ENCODE measurements at places on chromosomes 2 and 18.

GRCh38 chr2:175744000-175744399 is 258.1 kb downstream of the LNPK start:
- DNase-seq = no peak

DNA sequence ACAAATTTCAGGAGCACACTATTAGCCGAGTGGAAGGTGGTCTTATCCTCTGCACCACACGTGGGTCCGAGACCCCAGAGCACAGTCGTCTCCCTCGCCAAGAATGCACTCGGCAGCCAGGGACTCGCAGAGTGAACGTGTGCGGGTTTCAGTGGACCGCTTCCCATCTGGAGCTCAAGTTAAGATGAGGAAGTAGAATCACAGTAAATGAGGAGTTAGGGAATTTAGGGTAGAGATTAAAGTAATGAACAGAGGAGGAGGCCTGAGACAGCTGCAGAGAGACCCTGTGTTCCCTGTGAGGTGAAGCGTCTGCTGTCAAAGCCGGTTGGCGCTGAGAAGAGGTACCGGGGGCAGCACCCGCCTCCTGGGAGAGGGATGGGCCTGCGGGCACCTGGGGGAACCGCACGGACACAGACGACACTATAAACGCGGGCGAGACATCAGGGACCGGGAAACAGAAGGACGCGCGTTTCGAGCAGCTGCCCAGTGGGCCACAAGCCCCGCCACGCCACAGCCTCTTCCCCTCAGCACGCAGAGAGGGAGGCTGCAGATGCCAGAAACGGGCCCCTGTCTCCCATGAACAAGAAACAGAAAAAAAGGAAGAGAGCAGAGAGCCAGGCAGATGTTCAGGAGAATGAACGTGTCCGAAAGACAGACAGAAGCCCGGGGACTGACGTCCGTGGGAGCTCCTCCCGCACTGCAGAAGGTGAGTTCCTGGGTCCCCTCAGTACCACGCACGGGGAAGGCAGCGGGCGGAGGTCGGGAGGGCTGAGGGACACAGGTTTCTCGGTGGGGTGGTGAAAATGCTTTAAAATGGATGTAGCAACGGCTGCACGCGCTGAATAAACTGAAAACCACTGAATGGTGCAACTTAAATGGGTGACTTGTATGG is 5.4 kb upstream of the KCNG2 start:
- no peak for DNase-seq

- no peak for DNase-seq
Observed at GRCh38 chr2:103028181-103028580, 266.4 kb downstream of the TMEM182 start.

DNA sequence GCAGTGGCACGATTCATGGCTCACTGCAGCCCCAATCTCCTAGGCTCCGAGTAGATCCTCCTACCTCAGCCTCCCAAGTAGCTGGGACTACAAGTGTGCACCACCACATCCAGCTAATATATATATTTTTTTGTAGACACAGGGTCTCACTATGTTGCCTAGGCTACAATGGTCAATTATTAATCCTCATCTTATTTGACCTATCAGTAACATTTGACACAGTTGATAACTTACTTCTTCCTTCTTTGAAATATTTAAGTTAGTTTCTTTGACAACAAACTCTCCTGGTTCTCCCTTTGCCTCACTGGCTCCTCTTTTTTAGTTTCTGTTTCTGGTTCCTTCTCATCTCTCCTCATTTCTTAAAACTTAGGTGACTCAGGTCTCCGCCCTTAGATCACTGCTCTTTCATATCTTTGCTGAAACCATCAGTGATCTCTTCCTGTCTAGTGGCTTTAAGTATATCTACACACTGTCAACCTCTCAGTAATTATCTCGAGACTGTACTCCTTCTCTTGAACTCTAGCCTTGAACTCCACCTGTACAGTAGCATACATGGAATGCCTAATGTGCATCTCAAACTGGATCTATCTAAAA is 11.5 kb downstream of the PGAP1 start:
- DNase-seq = no peak

GRCh38 chr2:97067279-97068004 is 27.2 kb downstream of the FAHD2B start:
- no peak for DNase-seq

DNA sequence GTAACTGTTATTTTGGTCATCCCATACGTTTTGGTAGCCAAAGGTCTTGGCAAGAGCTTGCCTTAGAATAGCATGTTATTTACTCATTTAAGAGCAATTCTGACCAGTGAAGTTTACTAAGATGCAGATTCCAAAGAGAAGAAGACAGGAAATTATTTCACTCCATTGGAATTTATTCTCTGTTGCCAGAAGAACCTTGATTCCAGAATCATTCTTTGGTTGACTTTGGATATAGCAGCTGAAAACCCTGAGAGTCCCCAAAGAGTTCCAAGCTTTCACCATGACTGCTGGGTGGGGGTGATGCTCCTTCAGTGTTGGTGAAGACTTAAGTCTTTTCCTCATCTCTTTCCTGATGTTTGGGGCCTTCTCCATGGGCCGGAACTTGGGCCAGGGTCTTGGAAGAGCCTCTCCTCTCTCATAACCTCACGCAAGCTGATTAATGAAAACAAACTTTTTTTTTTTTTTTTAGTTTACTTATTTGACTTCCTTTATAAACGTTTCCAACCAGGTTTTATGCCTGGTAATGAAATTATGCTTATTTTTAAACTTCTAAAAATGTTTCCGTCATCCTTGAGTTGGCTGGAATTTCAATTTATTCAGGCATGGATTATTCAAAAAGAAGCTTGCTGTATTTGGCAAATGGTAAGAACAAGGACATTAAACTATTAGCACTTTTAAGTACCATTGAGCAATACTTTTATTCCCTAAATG is 192.0 kb downstream of the MTX2 start:
- peak; percentile 17 for DNase-seq

GRCh38 chr2:192067631-192068030 is 127.1 kb downstream of the TMEFF2 start:
- DNase-seq = no peak

GRCh38 chr2:206218796-206219499 is 55.5 kb upstream of the ZDBF2 start:
- DNase-seq = no peak

DNA sequence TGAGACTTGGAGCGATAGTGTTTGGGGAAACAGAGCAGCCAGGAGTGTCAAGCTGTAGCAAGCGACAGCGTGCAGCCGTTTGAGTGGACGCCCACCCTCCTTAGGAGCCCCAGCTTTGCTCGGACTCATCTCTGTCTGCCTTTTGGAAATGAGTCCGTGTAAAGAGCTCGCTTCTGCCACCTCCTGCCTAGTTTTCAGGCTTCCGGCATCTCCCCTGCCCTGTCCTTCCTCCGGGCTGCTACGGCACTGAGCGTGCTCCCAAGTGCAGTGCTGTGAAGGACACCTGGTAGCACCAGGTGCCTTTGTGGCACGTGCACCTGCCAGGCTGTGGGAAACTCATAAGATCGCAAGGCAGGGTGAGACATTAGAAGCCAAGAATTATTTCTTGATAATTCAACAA is 117.1 kb downstream of the RNF144A start:
- peak; percentile 19 for DNase-seq

DNA sequence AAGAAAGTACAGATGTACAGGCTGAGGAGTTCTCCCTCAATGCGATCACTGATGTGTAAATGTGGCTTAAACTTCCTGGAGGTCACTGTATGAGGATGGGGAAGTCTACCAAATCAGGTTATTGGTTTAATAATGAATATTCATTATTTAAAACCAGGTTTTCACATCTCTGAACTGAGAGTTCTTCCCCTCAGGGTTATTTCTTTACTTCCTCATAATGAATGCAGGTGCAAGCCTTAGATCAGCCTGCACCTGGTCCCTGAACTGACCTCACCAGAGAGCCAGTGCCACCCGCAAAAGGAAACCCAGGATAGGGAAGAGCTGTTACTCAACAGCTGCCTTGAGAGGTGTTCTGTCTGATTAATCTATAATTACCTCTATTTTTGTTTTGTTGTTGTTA is 369.0 kb downstream of the EPHA4 start:
- DNase-seq = no peak
